ENCODE measurements at places on chromosomes 7 and 10.

DNA sequence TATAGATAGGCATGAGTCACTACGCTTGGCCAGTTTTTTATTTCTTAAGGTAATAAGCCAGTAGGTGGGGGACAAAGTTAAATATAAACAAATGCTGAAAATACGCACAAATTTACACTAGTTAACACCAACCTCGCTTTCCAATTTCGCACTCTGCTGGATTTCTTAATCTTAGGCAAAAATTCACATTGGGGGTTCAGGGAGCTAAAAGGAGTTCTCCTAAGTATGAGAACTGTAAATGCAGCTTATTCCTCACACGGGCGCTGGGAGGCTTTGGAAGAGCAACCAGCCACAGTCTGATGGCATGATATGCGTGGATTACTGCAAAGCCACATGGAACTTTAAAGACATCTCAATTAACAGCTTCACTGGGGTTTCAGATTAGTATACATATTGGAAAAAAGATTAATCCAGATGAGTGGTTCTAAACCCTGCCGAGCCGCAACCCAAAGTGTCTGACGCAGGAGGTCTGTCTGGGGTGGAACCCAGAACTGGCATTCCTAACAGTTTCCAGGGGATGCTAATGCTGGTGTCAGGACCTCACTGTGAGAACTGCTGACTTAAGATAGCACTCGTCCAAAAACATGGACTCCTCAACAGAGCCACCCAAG, 16.2 kb downstream of the TNS3 start:
- H3K27ac ChIP-seq: no peak overlapping the region
- no peaks in the 10 kb centered on the region for H3K36me3 ChIP-seq
- no peak overlapping the region for H3K4me3 ChIP-seq
- DNase-seq: peak; percentile 49
- H3K27me3 ChIP-seq: no peaks in the 10 kb centered on the region

- no peaks in the 10 kb centered on the region for H3K27me3 ChIP-seq
- no peak overlapping the region for H3K4me3 ChIP-seq
- no peak for DNase-seq
Observed at GRCh38 chr10:86411852-86412560, 45.4 kb upstream of the GRID1 start.

DNA sequence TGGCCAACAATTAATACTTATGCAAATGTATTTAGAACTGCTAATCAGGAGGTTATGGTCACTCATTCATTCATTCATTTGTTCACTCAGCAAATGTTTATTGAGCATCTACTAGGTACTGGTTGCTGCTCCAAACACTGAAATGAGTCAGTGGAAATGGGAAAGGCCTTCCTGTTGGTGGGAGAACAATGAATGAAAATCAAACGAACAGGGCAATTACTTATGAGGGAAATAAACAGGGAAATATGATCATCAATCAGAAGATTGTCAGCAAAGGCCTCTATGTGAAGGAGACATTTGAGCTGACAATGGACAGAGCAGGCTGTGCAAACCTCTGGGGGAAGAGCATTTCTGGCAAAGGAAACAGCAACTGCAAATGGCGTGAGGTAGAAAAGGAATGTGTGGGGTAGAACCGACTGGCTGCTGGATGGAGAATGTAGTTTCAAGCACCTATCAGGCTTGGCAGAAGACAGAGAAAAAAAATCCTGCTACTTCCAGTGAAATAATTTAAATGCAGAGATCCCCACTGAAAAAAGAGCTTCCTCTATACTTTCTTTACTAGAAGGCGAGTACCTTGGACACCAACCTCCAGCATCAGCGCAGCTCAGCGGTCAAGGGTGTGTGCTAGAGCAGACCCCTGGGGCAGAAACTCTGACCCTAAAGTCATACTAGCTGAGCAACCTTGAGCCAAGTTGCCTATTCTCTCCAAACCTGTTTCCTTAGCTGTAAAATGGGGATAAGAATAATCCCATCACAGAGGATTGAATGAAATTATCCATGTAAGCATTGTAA, 108.8 kb upstream of the EEPD1 start:
- peak overlapping the region; percentile 67 for H3K27ac ChIP-seq
- H3K4me3 ChIP-seq: no peak overlapping the region
- no peaks in the 10 kb centered on the region for H3K36me3 ChIP-seq
- no peaks in the 10 kb centered on the region for H3K27me3 ChIP-seq
- no peak for DNase-seq

DNA sequence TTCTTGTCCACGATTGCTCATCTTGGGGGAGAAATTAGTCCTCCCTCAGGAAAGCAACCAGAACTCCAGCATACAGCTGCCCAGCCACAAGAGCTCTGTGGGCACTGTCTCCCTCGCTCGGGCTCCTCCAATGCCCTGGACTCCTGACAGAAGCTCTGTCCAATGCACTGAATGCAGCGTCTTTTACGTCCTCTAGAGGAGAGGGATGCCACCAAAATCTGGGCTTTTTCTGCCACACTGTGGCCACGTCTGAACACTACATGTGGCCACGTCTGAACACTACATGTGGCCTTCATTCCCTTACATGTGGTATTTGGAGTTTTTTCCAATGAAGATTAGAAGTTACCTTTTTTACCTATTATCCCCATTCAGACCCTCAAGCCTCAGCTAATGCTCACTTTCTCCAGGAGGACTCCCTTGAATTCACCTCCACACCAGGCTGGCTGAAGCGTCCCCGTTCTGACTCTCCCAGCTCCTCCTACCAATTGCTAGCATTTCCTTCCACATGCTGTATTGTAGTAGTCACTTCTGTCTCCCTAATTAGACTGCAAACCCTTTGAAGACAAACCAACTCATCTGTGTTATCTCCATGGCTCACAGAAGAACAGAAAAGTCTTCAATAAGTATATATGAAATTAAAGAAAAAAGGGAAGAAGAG, 134.3 kb upstream of the PDE1C start:
- H3K36me3 ChIP-seq: no peaks in the 10 kb centered on the region
- H3K4me1 ChIP-seq: no peaks in the 10 kb centered on the region
- no peak overlapping the region for H3K27ac ChIP-seq
- no peaks in the 10 kb centered on the region for H3K27me3 ChIP-seq
- DNase-seq: no peak

DNA sequence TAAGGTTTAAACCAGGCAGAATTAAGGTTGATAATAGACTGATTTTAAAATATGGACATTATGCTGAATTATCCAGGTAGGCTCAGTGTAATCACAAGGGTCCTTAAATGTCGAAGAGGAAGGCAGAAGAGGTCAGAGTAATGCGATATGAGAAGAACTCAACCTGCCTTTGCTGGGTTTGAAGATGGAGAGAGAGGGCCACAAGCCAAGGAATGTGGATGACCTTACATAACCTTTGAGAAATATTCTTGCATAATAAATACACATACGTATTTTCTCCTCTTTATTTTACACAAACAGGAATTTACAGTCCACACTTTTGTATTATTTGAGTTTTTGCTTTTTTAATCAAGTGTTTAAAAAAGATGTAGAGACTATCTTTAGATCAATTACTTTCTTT, 88.5 kb downstream of the ST7 start:
- no peaks in the 10 kb centered on the region for H3K27me3 ChIP-seq
- DNase-seq: no peak
- no peaks in the 10 kb centered on the region for H3K36me3 ChIP-seq
- no peak overlapping the region for H3K4me3 ChIP-seq
- H3K27ac ChIP-seq: no peak overlapping the region
- no peaks in the 10 kb centered on the region for H3K4me1 ChIP-seq

- DNase-seq: no peak
- H3K36me3 ChIP-seq: no peaks in the 10 kb centered on the region
- no peaks in the 10 kb centered on the region for H3K4me1 ChIP-seq
- no peaks in the 10 kb centered on the region for H3K27me3 ChIP-seq
Observed at GRCh38 chr7:34059136-34059828, 153.9 kb downstream of the BMPER start.

DNA sequence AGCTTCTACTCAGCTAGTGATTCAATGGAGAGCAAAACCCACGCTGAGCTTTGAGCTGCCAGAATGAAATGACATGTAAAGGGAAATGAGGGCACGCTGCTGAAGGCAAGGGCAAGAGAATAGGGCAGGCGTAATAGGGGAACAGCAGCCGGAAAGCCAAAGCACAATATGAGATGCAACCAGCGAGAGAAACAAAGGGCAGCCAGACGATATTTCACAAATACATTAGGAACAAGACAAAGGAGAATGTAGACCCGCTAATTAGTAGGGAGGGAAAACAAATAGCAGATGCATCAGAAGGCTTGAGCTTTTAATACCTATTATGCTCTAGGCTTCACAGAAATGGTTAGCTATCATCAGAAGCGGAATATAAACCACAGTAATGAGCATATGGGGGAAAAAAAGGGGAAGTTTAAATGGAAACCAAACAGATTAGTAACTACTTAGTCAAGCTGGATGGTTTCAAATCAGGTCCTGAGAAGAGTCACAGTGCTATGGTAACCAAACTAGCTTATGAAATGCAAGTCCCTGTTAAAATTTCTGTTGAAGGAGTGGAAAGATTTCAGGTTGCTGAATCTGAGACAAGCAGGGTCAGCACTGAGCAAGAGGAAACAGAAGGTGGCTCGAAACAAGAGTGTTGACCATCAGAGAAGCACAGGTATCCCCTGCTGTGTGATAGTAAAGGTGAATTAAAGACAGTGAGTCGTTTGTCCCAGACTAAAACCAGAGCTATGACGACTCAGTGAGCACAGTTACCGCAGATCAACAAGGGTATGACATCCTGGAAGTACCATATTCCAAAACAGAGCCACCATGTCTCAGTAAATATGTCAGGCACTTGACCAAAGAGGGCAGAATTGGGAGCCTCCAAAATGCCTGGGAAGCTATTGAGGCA, 496.9 kb upstream of the CELF2 start:
- no peak overlapping the region for H3K27ac ChIP-seq
- no peaks in the 10 kb centered on the region for H3K27me3 ChIP-seq
- no peak overlapping the region for H3K4me3 ChIP-seq
- H3K36me3 ChIP-seq: no peaks in the 10 kb centered on the region
- DNase-seq: no peak

DNA sequence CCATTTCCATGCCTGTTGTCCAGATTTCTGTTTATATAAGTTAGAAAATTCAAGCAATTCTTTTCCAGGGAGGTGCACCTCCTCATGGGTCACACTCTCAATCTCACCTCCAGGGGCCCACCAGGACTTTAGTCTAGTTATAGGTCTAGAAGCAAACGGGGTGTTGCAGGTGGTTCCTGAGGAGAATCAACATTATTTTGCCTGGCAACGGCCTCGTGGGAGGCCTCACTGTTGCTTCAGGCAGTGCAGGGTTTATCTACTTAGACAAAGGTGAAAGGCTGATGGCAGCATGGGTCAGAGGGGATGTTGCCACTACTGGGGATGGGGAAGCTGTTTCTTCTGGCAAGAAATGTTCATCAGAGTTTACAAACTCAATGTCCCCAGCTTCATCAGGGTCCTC, 56.7 kb upstream of the LRRC18 start:
- H3K4me1 ChIP-seq: no peaks in the 10 kb centered on the region
- no peaks in the 10 kb centered on the region for H3K27me3 ChIP-seq
- H3K4me3 ChIP-seq: no peak overlapping the region

DNA sequence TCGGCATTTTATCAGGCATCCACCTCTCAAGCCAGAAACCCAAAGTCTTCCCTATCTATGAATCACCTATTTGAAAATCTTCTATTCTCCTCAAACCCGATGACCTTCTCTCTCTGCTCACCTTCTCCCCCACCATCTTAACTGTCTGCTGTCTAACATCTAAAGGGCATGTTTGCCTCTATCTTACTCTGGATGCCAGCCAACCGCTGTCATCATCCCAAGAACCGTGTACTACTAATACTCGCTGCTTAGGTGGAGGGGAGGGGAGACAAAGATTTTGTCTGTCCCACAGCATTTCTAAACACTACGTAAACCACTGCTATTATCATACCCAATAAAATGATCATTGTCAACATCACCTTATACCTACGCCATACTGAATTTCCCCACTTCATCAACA, 29.5 kb downstream of the PAXIP1 start:
- H3K27me3 ChIP-seq: no peaks in the 10 kb centered on the region
- H3K4me1 ChIP-seq: no peaks in the 10 kb centered on the region
- peaks cover 23% of the 10 kb centered on the region for H3K36me3 ChIP-seq

- no peak for DNase-seq
- H3K4me3 ChIP-seq: no peak overlapping the region
- H3K36me3 ChIP-seq: no peaks in the 10 kb centered on the region
- H3K27me3 ChIP-seq: no peaks in the 10 kb centered on the region
Observed at GRCh38 chr10:26911811-26912461, 51.2 kb upstream of the ABI1 start.

DNA sequence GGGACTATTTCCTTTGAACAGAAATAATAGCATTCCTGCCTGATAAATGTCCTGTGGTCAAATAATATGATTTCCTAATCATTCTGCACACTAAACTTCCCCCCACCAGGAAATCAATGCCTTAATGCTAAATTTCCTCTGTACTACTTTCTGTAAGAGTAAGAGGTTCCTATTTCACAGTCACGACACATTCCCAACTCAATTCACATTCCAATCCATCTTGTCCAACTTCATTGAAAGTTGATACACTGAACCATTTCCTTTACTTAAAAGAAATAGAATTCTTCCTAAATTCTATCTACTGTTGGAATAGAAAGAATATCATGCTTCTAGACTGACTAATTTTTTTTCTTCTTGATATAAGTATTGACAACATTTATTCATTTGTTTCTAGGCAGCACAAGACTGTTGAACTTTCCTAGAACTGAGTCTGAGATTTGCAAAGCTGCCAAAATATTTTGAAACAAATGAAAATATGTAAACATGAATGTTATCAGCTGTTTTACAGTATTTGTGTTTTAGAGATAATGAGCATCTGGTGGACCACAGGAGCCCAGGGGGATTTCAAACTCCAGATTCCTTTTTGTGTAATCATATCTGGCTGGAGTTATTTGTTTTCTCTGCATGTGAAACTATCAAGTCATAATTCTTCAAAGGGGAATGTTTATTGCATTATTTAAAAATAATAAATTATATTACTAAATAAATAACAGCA, 121.5 kb downstream of the TPST1 start:
- no peak for DNase-seq
- H3K4me1 ChIP-seq: peaks cover 22% of the 10 kb centered on the region
- H3K27ac ChIP-seq: no peak overlapping the region
- no peaks in the 10 kb centered on the region for H3K36me3 ChIP-seq
- no peaks in the 10 kb centered on the region for H3K27me3 ChIP-seq

- H3K4me1 ChIP-seq: peaks cover 27% of the 10 kb centered on the region
- H3K27me3 ChIP-seq: no peaks in the 10 kb centered on the region
- peak overlapping the region; percentile 64 for H3K27ac ChIP-seq
- H3K36me3 ChIP-seq: no peaks in the 10 kb centered on the region
- DNase-seq: no peak
- no peak overlapping the region for H3K4me3 ChIP-seq
Observed at GRCh38 chr10:74189999-74190421, 39.0 kb downstream of the ADK start.

DNA sequence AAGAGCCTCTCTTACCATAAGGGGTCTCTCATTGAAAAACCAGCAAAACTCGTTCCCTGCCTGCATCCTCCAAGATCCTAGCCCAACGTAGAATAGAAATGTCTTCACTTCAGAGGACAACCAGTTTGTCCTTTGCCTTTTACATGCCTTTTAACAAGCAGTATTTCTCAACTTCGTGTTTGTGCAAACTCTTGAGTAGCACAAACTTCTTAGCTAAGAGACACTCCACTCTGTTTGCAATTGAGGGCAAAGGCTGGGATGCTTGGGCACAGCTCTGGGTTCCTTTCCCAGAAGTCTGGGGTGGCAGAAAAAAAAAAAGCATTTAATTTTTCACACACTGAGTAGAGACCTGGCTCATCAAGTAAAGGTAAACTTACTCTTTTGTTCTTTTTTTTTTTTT, 19.5 kb upstream of the KCTD7 start:
- no peak overlapping the region for H3K4me3 ChIP-seq
- H3K27ac ChIP-seq: no peak overlapping the region
- H3K4me1 ChIP-seq: no peaks in the 10 kb centered on the region
- H3K36me3 ChIP-seq: no peaks in the 10 kb centered on the region
